ENCODE measurements at places on chromosomes 3 and 15.

DNA sequence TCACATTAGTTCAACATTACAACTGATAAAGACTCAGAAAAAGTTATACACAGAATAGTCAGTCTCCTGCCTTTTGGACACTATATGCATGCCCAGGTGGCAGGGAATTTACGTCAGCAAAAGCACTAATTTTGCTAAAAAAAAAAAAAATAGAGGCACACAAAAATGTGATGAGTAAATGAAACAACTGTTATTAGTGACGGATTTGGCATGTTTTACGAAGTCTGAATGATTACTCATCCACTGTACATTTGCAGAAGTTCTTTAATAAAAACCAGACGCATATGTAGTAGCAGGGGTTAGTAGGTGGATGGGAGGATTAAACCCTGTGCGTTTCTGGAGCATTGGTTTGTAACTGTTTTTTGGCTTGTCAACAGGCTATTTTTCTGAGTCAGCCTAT lies 99.0 kb downstream of the MITF start:
- DNase-seq, result no peak

- DNase-seq, result no peak
These were observed 33.6 kb downstream of the TRIM42 start for GRCh38 chr3:140711390-140712035.

GRCh38 chr3:100766069-100766468 lies 56.8 kb downstream of the TFG start:
- DNase-seq, result no peak

DNA sequence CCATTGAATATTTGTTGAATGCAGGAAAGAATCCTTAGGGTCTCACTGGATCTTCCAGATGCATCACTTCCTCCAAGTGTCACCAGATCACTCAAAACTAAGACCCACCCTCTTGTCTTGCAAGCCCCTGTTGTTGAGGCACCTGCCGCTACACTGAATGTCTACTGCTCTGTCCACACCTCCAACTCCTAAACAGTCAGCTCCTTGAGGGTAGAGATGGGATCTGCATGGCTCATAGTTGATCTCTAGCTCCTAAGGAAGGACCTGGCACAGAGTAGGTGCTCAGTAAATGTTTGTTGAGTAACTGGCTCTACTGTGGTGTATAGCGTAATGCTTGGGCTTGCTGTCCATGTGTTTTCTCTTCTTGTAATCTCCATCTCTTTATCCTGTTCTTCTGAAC lies 8.8 kb downstream of the SLC6A20 start:
- DNase-seq, result no peak
